CD4-positive, alpha-beta T cell treated with Interleukin-21 for 1 hour (primary cell): ENCODE measurements at places on chromosomes 13 and 19.

DNA sequence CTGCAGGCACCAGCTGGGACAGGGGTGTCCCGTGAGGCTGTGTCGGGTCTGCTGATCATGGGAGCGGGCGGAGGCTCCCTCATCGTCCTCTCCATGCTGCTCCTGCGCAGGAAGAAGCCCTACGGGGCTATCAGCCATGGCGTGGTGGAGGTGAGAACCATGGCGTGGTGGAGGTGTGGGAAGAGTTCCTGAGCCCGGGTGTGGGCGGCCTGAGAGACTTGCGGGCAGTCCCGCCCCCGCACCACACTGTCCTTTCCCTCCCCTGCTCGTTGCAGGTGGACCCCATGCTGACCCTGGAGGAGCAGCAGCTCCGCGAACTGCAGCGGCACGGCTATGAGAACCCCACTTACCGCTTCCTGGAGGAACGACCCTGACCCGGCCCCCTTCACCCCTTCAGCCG, 10.7 kb downstream of the APLP1 start:
- no peak for DNase-seq

DNA sequence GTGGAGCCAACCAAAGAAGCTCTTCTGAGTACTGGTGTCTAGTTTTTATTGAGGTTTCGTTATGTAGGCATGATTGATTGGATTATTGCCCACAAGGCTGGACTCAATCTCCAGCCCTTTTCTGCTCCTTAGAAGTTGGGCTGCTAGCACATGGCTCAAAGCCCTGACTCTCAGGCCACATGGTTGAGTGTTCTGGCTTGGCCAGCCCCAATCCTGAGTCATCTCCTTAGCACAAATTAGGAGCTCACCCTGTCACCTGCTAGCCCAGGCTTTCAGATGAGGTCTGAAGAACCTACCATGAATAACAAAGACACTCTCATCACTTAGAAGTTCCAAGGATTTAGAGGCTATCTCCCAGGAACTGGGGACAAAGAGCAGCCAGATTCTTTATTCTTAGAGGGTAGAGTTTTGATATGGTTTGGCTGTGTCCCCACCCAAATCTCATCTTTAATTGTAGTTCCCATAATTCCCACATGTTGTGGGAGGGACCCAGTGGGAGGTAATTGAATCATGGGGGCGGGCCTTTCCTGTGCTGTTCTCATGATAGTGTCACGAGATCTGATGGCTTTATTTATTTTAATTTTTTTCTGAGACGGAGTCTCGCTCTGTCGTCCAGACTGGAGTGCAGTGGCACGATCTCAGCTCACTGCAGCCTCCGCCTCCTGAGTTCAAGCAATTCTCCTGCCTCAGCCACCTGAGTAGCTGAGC, 11.3 kb downstream of the DPY19L3 start:
- no peak for DNase-seq

DNA sequence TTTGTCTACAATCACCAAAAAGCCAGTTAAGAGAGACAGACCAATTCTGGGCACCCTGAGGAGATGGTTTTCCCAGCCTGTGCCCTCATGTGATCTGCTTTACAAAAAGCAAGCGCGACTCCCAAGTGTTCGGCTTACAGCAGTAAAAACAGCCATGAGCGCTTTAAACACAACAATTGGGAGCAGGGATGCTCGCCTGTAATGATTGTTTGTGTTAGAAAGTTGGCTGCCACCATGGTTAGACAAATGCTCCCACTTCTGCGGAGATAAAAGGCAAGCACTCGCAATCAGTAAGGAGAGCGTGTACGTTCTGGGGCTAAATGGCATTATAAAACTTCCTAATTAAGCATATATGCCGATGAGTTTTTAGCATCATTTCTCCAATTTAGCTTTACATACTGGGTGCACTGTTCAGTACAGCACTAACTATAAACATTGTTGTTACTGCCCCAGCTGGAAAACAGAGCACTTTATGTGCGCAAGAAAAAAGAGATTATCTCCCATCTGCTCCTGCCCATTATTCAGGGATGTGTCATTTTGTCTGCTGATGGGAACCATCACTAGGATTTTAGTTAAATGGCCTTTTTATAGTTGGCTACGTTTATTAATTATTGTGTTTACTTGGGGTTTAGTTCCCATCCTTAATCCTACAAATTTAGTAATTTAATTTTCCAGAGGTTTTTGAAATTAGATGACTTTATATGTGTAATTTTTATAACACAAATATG, 309.3 kb upstream of the MAB21L1 start:
- no peak for DNase-seq

DNA sequence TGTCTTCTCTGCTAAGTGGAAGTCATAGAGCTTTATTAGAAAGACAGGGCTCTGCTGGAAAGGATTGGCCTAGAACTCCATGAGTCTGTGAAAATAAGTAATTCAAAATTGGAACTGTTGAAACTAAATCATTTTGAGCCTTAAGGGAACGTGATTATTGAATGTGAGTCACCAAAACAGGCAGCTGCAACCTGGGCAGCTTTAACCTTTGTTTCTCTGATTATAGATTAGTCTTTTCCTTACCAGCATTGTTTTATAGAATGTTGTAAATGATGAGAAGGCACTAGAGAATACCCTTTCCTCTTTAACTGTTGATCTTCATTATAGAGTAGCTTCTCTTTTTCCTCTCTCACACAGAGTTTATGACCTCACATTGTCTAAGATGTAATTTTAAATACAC, 638.8 kb upstream of the SLITRK6 start:
- DNase-seq: no peak

DNA sequence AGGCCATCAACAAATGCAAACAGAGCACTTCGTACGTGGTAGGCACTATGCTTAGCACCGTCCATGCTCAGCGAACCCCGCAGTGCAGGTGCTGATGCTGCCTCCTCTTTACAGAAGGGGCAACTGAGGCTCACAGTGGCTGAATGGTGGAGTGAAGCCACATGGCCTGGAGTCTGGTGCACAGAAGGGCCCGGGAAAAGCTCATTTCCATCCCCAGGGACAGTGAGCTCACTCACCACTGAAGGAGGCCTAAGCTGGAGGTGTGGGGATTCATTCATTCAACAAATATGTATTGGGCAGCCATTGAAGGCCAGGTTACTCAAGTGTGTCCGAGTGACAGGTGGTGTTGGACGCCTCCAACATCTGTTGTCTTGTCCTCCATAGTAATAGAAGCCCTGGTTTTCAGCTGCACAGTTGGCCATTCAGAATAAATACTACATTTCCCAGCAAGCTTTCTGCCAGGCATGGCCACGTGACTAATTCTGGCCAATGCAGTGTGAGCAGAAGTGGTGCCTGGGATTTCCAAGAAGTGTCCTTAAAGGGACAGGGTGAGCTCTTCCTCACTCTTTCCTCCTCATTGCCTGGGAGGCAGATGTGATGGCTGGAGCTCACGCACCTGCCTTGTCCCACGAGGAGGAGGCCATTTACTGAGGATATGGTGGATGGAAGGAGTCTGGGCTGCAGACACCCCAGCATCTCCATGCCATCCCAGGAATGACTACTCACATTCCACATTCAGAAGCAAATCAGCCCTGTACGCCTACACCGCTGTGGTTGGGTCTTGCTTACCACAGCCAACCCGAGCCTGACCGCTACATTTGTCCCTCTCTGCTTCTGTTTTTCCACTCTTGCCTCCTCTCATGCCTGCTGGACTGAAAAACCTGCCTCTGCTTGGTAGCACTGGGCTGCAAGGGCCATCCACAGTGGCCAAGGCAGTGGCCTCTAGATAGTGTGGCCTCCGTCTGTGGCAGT, 2.3 kb upstream of the ZNRF4 start:
- DNase-seq: no peak

- DNase-seq: no peak
Measured at GRCh38 chr13:36879218-36879938, 40.7 kb downstream of the SMAD9 start.

- DNase-seq: no peak
Measured at GRCh38 chr13:98368019-98368418, 190.9 kb upstream of the RNF113B start.

DNA sequence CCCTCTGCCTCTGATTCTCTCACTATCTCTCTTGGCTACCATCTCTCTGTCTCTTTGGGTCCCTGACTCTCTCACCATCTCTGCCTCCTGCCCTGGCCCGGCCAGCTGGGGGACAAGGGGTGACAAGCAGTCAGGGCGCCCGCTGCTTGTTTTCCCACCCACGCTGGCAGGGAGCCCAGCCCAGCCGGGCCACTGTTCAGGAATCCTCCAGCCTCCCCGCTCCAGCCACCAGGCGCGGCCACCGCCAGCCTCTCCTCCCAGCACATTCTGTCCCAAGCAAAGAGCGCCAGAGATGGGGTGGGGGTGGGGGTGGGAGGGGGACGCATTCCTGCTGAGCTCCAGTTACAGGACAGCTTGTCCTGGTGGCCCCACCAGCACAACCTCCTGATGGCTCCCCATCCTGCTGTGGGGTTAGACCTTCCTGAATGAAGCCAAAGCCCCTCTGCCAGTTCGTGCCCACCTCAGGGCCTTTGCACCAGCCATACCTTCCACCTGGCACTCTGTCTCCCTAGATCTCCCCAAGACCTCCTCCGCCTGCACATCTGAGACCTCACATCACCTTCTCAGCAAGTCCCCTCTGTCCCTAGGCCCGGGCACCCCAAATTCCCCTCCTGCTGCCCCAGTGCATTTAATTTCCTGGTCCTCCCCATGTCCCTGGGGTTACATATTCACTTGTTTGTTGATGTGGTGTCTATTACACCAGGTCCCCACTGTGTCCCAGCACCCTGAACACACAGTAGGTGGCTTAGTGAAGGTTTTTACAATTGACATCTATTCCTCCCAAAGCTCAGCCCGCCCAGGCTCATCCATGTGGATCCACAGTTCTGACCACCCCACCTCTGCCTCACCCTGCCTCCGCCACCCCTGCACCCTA, 12.5 kb downstream of the ARRDC2 start:
- DNase-seq: no peak

DNA sequence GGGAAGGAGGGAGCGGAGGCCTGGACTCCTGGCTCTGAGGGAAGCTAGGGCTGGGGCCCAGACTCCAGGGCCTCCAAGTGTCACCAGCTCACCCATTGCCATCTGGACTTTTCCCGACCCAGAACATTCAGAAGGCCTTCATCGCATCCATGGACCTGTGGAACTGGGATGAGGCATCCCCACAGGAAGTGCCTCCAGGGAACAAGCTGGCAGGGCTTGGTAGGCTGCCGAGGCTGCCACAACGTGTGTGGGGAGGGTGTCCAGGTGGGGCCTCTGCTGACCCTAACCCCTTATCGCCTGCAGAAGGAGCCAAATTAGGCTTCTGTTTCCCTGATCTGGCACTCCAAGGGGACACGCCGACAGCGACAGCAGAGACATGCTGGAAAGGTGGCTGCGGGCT, 767 bp downstream of the ETV2 start:
- no peak for DNase-seq

DNA sequence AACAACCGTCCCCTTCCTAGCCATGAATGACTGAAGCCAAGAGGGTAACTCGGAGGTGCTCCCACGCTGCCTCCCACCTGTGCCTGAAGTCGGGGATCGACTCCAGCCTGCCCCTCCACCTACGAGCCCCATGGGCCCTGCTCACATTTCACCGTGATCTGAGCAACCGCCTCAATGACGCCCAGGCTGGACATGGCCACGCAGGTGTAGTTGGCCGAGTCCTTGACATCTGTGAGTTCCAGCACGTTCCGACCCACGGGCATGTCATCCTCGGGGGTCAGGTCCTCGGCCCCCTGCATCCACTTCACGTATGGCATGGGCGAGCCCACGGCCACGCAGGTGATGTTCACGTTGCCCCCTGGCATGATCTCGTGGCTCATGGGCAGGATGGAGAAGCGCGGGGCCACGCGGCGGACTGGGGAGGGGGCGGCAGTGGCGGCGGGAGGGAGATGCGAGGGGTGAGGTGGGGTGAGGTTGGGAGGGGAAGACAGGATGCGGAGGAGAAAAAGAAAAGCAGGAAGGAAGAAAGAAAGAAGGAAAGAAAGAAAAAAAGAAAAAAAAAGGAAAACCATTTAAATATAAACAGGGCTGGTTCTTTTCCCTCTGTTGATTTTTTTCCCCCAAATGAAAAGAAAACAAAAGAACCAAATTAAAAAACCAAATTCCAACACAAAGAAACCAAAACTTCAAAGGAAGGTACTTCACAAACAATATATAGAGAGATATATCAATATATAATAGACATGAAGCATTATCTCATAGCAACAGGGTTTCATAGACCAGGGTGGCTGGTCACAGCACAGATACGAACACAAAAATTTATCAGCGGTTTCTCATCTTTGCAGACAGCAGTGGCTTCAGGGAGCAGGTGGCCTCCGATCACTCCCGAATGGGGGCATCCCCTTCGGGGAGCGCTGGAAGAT, 94.7 kb downstream of the PTPRS start:
- DNase-seq: no peak

- no peak for DNase-seq
Measured at GRCh38 chr19:45542234-45542668, 35.0 kb downstream of the VASP start.

- no peak for DNase-seq
Measured at GRCh38 chr19:49780861-49781260, 14.1 kb downstream of the AP2A1 start.

DNA sequence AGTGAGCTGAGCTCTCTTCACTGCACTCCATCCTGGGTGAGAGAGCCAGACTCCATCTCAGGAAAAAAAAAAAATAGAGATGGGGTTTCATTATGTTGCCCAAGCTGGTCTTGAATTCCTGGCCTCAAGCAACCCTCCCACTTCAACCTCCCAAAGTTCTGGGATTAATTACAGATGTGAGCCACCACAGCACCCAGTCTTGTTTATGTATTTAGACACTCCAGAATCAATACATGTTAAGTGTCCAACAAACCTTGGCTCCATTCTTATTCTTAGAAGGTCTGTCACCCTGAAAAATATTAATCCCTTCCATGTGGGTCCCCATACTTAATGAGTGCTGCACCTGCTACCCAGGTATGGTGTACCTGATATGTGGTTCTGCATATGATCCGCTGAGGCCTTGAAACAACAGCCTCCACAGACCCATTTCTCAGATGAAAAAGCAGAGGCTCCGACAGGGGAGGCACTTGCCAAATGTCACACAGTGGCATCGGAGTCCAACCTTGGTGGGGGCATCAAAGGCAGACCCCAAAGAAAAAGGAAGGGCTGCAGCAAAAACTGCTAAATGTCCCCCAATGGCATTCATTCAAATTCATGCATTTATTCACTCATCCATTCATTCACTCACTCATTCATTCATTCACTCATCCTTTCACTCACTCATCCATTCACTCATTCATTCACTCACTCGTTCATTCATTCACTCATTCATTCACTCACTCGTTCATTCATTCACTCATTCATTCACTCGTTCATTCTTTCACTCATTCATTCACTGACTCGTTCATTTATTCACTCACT, 16.7 kb downstream of the TICAM1 start:
- DNase-seq: no peak
